ENCODE measurements at places on chromosomes 12 and 14.

GRCh38 chr12:114918535-114919233, 234.7 kb upstream of the TBX3 start:
- peak; percentile 76 for DNase-seq

- no peak for DNase-seq
These were observed 3.9 kb downstream of the NKX2-1 start for GRCh38 chr14:36515896-36516718.

DNA sequence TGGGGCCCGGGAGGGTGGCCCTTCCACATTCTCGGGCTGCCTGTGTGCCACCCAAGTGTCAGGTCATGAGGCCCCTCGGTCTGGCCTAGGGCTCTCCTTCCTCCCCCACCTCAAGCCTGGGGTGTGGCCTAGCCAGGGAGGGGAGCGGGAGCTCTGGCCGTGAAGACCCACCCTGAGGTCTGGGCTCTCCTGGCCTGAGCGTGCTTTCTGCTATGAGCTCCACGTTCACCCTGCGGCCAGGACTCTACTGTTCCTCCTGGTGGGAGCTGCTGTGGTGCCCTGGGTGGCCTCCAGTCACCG, 12.0 kb downstream of the PACS2 start:
- no peak for DNase-seq

DNA sequence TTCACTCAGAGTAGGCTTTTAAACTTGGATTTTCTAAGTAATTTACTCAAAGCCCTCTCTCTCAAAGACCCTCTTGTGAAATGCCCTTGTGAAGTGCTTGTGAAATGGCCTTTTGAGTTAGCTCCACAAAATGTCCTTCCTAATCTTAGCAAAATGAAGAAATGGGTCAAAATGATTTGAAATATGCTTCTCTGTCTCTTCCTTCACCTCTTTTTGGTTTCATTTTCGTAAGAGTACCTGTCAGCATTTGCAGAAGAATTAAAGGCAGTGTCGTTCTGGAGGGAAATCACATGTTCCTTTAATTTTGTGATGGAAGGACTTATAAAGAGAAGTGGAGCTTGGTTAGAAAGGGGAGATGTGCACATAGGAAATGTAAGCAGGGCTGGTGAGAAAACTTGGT, 93.7 kb downstream of the HMGA2 start:
- no peak for DNase-seq

- no peak for DNase-seq
These were observed 67.6 kb upstream of the AP4S1 start for GRCh38 chr14:30957813-30958370.

DNA sequence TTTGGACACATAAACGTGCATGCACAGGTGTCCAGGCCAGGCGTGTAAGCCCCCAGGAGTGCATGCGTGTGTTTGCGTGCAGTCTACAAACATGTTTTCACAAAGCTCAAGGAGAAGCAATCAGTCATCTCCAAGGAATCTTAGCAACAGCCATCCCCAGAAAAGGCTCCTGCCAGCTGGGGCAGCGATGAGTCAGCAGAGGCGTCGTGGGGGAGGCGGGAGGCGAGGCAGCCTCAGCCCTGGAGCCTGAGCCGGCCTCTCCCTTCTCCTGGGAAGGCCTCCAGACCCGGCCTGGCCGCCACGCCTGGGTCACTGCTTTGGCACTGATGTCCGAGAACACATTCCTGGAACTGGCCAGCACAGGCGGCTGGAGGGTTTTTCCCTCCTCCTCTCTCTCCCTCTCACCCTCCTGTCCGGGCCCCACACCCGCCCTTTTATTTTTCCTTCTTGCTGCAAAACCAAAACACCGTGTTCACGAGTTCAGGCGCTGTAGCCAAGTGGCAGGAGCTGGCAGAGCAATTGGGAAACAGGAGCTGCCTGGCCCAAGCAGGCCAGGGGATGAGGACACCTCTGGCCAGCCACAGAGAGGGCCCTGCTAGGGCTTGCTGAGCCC, 92.7 kb downstream of the LRRC74A start:
- peak; percentile 98 for DNase-seq

GRCh38 chr12:108816652-108817335, 40.6 kb downstream of the SSH1 start:
- DNase-seq: no peak

DNA sequence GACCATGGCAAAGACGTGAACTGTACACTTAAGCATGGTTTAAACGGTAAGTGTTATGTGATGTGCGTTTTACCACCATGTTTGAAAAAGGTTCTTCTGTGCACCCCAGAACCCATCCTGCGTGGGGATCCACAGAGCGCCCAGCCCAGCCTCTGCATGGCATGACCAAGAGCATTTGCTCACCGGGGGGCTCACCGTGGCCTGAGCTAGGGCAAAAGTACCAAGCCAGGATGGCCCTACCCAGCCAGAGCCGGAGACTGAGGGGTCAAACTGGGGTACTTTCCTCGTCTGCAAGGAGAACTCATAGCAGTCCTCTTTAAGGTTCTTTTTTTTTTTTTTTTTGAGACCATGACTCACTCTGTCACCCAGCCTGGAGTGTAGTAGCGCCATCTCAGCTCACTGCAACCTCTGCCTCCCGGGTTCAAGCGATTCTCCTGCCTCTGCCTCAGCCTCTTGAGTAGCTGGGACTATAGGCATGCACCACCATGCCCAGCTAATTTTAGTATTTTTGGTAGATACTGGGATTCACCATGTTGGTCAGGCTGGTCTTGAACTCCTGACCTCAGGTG, 16.4 kb upstream of the ANKRD9 start:
- DNase-seq: no peak

GRCh38 chr12:22399464-22400180, 65.1 kb upstream of the ST8SIA1 start:
- no peak for DNase-seq

- DNase-seq: no peak
These were observed 274.1 kb downstream of the ALG10 start for GRCh38 chr12:34296143-34297041.

DNA sequence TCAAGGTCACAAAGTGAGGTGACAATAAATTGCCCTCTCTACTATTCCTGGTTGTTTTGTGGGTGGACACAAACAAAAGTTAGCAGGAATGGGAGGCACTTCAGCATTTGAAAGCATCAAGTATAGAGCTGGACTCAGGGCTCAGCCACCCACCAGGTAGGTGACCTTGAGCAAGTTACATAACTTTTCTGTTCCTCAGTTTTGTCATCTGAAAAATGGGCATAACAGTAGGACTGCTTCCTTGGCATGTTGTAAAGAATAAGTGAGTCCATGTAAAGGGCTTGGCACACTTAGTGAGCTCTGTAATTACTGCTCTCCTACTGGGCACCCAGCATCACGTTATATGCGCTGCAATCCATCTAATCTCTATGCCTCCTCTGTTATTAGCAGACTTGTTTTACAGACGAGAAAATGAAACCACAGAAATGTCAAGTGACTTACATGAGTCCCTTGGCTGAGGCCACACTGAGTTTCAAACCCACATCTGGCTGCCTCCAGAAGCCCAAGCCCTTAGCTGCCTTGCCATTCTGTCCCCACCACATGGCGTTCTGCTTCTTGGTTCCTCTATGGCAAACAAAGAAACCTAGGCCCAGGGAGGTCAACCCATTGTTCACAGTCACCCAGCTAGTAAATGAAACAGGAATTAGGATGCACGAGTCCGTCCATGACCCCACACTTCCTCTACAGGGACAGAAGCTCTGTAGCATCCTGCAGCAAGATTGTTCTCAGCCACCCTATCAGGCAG, 63.2 kb upstream of the SLC24A4 start:
- DNase-seq: no peak

- DNase-seq: no peak
These were observed 27.4 kb downstream of the OAS2 start for GRCh38 chr12:113005762-113006161.

DNA sequence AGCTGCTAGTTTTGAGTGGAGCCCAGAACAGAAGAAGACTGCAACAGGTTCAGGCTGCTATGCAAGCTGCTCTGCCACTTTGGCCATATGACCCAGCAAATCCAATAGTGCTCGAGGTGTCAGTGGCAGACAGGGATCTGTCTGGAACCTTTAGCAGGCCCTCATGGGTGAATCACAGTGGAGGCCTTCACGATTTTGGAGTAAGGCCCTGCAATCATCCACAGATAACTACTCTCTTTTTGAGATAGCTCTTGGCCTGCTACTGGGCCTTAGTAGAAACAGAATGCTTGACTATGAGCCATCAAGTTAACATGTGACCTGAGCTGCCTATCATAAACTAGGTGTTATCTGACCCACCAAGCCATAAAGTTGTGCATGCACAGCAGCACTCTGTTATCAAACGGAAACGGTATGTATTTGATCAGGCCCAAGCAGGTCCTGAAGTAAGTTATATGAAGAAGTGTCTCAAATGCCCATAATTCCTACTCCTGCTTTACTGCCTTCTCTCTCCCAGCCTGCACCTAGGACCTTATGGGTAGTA, 116.9 kb upstream of the CCDC196 start:
- DNase-seq: no peak

DNA sequence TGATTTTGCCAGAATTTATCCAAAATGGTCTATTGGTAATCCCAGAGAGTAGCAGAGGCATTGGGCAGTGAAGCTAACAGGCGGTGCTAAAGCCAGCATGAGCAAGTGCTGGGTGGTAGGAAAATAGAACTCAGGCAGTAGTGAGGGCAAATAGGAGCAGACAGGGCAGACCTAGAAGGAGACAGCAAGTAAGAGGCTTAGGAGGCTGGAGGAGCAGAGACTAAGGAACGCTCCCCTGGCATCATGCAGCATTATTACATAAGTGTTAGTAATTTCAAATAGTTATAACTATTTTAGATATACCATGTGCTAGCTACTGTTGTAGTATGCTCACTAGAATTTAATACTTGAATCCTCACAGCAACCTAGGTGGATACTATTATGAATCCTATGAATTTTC, 128.0 kb upstream of the DNM1L start:
- no peak for DNase-seq

- DNase-seq: no peak
These were observed 54.1 kb downstream of the CMKLR1 start for GRCh38 chr12:108285016-108285415.

DNA sequence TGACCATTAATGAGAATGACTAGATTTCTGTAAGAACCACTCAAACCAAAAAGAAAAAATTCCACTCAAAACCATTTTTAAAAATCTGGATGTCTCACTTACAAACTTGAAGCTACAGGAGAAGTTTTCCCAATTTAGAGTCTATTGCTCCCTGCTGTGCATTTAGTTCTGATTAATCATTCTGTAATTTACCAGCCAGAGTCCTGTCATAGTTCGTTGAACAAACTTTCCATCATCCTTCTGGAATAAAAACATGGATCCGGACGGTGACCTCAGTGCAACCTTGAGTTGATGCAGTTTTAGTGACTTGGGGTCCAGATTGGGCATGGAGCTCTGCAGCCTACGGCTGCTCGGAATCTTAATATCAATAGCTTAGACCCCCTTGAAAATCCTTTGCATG, 73.4 kb downstream of the PRMT8 start:
- DNase-seq: no peak

- peak; percentile 58 for DNase-seq
These were observed at the start of gene FAM234B for GRCh38 chr12:13044002-13044905. Gene FAM234B, plus strand, starts transcription at chr12:13044381. Its CDS starts 23 bp downstream, at chr12:13044404.

DNA sequence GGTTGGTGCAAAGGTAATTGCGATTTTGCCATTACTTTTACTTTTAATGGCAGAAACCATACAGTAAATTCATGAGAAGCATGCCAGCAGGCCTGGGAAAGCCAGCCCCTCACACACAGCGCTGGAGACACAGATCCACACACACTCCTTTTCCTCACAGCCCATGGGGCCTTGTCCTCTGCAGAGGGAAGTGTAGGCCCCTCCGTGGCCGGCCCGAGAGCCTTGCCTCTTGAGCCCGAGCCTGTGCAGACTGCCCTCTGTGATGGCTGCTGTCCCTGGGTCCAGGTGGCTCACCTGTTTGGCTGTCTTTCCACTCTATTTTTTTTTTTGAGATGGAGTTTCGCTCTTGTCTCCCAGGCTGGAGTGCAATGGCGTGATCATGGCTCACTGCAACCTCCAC, 39.3 kb downstream of the XRCC3 start:
- DNase-seq: no peak

DNA sequence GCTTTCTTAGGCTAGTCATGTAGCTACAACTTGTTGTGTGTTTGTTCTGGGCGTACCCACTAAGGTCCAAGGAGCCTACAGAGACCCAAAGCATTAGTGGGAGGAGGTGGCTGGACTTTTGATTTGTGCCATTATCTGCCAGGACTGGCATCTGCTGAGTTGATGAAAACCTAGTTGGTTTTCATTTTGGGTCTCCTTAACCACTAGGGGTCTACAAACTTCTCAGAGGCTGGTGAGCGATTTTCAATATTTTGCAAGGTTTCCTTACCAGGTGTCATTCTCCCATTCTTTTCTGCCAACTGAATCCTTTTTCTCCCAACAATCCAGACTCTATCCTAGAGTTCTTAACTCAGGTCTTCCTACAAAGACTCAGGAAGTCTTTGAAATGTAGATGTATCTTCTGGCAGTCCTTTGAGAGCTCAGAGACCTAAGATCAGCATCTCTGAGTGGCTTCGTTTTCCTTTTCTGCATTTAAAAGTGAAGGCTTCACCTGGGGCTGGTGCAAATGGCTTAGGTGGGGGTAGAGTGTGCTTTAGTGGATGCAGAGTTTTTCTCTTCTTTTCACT, 150.0 kb upstream of the RMST start:
- DNase-seq: no peak

DNA sequence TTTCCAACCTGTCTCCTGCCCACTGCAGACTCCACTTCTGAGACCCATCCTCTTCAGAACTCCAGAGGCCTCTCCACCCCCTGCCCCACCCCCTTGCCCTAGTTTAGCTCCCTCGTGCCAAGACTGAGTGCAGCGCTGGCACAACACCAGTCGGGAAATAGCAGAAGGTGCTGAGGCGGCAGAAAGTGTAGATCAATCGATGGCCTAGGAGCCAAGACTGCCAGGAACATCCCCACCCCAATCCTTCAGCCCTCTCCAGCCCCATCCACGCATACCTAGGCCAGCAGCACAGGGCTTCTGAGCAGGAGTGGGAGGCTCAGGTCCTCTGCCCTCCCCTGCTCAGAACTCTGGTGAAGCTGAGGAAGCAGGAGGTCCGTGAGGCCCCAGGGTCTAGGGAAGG, 1.1 kb downstream of the CPNE6 start:
- DNase-seq: no peak

DNA sequence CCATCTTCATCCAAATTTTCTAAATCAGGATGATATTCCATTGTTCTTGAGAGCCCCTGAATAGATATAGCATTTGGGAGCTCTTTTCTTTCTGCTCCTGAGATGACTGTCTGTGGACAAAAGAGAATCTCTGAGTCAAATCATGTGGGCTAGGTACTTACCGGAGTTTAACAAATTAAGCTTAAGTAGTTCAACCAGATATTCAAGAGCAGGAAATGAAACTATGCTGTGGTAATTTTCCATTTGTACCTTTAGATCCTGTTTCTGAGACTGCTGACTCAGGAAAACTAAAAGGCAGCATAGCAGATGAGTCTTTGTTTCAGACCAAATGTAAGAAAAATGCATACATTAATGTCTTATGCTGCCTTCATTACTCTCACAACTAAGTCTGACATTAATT, at the start of gene CLEC7A:
CLEC7A (minus strand) TSS at position 158 of the 400 bp plus-strand sequence; CDS start at position 41, 117 bp downstream.
- DNase-seq: no peak

DNA sequence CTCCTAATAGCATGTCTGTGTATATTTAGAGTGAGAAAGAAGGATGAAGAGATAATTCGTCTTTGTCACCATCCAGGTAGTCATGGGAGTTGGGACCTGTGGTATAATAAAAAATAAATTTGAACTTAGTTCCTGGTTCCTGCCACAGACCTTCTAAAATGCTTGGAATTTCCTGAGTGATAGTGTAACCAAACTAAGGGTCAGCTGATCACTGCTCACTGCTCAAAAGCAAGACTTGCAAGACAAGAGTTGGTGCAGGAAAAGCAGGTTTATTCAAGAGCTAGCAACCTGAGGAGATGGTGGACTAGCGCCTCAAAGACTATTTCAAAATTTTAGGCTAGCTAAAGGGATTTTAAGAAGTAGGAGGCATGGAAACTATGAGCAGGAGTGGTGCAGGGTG, 19.1 kb downstream of the ANG start:
- no peak for DNase-seq
